ENCODE measurements at places on chromosomes 3 and 15.

GRCh38 chr15:95996494-95996893, 334.0 kb upstream of the NR2F2 start:
- DNase-seq: no peak

DNA sequence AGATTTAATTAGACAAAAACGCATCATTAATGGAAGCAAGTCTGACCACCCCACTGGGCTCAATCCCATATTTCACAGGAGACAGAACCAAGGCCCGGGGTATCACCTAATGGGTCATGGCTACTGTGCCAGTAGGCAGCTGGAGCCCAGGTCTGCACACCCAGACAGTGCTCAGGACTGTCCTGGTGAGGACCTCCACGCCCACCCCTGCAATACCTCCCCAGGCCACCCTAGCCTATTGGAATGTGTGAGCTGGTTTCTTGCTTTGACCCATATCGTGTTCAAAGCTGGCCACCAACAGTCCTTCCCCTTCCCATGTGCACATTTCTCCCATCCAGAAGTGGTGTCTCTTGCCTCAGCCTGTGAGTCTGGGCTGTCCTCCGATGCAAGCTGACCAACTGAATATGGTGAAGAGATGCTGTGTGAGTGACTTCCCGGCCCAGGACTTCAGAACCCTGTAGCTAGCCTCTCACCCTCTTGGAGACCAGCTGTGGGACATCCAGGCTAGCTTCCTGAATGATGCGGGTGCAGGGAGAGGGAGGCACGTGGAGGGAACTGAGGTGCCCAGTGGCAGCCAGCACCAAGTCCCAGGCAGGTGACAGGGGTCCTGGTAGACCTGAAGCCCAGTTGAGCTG, 19.1 kb downstream of the SLC6A20 start:
- no peak for DNase-seq

DNA sequence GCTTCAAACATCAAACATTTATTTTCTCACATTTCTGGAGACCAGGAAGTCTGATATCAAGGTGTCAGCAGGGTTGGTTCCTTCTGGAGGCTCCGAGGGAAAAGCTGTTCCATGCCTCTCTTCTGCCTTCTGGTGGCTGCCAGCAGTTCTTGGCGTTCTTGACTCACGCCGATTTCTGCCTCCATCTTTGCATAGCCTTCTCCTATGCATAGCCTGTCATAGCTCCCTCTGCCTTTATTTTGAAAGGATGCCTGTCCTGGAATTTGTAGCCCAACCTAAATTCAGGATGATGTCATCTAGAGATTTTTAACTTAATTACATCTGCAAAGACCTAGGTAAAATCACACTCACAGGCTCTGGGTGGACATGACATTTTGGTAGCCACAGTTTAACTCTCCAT, 70.4 kb downstream of the RGMA start:
- no peak for DNase-seq

GRCh38 chr15:80578206-80578595, 116.9 kb upstream of the ABHD17C start:
- DNase-seq: no peak

DNA sequence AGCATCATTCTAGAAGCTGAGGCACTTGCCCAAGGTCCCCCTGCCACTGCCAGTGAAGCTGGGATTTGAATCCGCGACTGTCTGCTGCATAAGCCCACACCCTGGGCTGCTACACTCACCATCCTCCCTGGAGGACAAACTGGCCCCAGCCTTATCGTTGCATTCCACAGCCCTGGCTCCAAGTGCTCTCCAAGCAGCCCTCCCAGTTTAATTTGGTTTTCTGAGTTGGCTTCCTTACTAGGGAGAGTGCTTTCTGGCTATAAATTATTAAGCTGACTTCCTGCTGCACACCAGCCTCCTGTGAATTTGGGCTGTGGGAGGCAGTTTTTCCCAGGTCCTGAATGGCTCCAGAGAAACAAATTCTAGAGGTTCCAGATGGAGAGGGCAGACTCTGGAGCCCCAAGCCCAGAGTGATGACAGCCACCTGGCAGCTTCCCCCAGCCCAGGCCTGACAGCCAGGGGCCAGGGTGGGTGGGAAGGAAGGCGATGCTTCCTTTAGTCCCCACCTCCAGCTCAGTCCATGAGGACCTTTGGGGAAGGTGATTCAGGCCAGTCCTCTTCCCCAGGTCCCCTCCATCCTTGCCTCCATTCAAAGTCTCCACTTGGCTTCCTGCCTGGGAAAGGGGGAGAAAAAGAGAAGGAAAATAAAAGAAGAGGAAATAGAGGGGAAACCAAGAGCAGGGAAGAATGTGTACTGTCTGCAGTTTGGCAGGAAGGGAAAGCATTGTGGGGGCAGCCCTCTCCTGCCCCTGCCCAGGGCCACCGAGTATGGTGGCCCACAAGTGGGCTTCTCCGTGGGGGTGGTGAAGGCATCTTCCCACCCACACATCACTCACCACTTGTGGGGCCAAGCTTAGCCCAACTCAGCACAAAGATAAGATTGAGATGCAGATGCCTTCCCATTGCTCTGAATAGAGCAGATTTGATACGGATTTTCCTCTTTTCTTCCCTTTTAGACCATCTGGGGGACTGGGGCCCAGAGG, 69.6 kb downstream of the SEMA5B start:
- peak; percentile 53 for DNase-seq

DNA sequence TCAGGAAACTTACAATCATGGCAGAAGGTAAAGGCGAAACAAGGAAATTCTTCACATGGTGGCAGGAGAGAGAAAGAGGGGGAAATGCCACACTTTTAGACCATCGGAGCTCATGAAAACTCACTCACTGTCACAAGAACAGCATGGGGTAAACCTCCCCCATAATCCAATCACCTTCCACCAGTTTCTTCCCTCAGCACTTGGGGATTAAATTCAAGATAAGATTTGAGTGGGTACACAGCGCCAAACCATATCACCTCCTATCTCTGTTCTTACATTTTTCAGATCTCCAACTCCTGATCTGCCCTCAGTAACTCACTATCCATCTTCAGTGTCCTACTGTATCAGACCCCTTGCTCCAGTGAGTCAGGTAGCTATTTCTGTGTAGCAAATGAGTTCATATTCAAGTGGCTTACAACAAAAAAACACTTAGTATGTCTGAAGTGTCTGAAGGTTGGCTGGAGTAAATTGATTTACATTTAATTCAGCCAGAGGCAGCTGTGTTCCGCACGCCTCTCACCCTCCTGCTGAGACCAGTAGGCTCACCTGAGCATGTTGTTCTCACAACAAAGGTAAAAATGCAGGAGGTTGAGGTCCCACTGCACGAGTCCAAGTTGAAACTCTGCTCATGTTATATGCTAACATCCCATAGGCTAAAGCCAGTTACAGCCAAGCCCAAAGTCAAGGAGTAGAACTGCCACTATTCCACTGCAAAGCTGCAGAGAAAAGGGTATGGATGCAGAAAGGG, 180.7 kb upstream of the LMCD1 start:
- no peak for DNase-seq

- DNase-seq: no peak
These were observed 179.4 kb downstream of the SATB1 start for GRCh38 chr3:18245721-18246120.

- DNase-seq: no peak
These were observed 18.5 kb upstream of the PDHB start for GRCh38 chr3:58452176-58452575.

GRCh38 chr15:26376243-26376642, 396.6 kb downstream of the GABRB3 start:
- no peak for DNase-seq

DNA sequence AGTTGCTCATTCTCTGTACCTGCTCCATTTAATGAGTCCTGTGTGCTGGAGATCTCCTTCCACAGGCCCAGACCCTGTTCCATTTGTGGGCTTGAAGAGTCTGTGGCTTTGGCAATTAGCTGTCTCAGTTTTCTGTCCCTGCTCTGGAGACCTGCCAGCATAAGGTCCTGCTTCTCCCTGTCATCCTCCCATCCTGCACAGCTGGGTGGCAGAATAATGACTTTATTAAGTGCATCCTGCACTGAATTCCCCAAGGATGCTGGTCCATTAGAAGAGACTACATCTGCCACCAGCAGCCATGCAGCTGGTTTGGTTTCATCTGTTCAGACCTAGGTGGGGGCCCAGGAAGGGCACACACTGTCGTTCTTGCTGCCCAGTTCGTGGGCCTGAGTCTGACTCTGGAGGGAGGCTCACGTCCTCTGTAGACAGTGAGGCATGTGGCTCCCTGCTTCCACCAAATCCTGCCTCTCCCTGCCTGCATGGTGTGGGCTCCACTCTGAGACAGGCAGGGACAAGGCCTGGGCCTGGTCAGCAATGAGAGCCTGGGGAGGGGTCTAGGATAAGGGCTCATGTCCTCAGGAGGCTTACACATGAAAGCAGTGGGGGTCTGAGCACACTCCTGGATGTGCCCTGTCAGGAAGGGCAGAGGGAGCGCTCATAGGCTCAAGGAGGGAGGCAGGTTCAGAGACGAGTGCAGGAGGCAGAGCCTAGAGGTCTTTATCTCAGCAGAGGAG, 78.4 kb upstream of the PRR23E start:
- no peak for DNase-seq

DNA sequence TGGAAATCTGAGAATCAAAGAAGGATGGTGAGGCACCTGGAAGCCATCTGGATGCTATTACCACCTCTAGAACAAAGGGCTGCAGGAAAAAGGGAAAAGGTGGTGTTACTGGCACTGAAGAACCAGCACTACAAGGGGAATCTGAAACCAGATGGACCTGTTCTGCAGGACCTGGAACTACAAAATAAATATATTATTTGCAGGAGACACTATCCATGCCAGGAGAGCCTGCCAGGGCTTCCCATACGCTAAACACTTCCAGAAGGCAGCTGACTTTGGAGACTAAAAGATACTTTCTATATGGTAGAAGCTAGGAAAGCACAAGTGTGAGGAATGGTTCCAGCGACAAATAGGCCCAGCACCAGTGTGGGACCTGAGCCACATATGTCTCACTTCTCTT, 83.4 kb upstream of the POU1F1 start:
- DNase-seq: no peak

DNA sequence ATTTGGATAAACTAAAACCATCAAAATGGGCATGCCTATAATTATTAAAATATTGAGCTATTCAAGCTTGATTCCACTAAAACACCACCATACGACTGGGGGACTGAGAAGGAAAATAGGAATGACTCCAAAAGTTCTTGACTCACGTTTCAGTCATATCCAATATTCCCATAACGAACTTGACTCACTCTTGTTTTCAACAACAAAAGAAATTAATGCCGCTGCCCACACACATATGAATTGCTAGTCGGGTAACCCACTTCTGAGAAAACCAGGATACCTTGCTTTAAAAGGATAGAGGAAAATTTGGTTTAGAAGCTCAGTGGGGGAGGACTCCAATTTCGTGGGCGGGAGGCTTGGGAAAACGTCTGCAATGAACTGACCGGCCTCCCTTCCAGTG, 5.2 kb downstream of the HTR3C start:
- no peak for DNase-seq

- no peak for DNase-seq
These were observed 47.0 kb upstream of the FSTL1 start for GRCh38 chr3:120497818-120498217.

DNA sequence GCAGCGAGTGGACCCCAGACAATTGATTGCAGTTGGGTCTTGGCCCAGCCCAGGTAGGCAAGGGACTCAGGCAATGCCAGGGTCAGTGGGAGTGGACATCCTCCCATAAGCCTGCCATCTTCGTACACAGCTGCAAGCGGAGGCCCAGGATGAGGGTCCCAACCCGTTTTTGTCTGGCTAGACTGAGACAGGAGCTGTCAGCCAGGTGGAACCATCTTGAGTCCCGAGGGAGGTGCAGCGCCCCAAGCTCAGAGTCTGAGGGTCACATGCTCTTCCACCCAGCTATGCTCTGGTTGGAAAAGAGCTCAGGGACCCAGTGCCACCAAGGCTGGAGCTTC, 22.6 kb upstream of the IP6K2 start:
- no peak for DNase-seq

DNA sequence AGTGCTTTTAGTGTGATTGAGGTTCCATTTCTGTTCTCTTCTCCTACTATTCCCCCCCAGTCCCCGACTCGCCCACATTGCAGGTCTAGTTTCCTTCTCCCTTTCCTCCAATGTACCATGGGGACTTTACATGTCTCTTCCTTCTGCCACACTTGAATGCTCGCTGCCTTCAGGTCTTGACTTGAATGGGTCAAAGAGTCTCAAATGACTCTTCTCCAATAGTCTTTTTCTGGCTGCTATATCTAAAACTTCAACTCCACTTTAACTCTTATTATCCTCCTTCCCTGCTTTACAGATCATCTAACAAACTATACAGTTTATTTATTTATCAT, 213.9 kb upstream of the SLC2A2 start:
- no peak for DNase-seq

DNA sequence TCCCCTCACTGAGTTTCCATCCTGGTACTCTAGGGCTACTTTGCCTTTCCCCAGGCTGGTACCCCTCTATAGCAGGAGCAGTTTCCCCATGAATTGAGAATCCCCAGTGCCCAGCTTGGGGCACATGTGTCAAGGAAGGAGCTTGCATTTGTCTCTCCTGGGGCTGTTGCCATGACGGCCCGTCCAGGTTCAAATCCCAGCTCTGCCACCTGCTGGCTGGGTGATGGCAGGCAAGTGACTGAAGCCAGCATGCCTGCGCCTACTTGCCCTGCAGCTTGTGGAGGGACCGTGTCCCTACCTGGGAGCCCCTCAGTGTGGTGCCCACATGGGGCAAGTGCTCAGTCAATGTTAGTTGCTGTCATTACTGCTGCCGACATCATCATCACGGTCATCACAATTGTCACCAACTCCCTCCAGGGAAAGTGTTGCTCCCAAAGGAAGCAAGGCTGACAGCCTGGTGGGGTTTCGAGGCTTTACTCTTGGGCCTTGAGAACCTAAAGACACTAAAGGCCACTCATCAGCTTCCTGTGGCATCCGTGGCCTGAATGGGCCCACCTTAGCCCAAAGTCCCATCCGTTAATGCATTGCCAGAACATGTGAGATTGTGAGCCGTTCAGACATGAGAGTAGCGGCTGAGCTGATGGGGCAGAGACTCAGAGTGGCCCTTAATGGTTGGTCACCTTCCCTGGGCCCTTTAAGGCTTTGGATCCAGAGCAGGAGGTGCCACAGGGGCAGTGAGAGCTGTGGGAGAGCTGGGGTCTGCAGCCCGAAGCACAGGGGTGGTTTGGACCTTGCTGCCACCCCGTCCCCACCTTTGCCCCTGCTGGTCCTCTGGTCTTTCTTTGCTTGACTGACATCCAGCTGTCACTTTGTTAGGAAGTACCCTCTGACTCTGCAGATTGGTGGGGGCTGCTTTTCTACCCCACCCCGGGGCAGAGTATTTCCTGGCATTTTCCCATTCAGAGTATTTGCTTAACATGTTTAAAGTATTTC, 144.4 kb downstream of the DNAJB8 start:
- peak; percentile 49 for DNase-seq

DNA sequence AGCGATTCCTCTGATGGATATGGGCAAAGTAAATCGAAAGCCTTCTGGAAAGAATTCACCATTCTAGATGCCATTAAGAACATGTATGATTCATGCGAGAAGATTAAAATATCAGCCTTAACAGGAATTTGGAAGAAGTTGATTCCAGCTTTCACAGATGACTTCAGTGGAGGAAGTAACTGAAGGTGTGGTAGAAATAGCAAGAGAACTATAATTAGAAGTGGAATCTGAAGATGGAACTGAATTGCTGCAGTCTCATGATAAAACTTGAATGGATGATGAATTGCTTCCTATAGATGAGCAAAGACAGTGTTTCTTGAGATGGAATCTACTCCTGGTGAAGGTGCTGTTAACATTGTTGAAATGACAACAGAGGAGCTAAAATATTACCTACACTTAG, 30.1 kb upstream of the TBC1D23 start:
- DNase-seq: no peak

GRCh38 chr3:194856296-194856695, 170.6 kb downstream of the FAM43A start:
- DNase-seq: peak; percentile 61
